ENCODE measurements at places on chromosomes 6 and 20. TPM values are rescaled to one million over a fixed set of nuclear protein-coding genes. Genes with fewer than 3 reads are reported as not detected.

- DNase-seq: no peak
These were observed 237.1 kb upstream of the CITED2 start for GRCh38 chr6:139611327-139612134.

The KIF6 gene
- total RNA-seq: 0.88 TPM

DNA sequence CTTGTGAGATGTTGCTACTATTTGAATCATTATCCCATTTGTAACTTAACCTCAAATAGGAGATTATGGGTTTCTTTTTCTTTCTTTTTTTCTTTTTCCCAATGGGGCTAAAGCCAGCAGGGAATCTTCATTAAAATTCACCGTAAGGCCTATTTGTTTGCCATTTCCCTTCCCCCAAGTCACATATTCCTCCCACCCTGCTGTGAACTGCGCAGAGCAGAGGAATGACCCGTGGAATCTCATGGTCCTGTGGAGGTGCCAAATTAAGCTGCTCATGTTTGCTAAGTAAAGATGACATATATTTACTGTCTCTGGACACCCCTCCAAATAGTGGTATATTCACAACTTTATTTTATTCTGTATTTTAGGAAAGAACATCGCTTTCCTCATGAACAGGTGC is 699.3 kb downstream of the RNF144B start:
- no peak for DNase-seq

- DNase-seq: peak; percentile 61
These were observed 216.5 kb upstream of the RREB1 start for GRCh38 chr6:6891125-6891721.

- peak; percentile 88 for DNase-seq
These were observed 147.8 kb upstream of the RALGAPA2 start for GRCh38 chr20:20860078-20860806.

- no peak for DNase-seq
These were observed 9.0 kb upstream of the MLIP start for GRCh38 chr6:54102238-54102637.

GRCh38 chr6:10659699-10660348 is 34.6 kb downstream of the C6orf52 start:
- DNase-seq: peak; percentile 69

DNA sequence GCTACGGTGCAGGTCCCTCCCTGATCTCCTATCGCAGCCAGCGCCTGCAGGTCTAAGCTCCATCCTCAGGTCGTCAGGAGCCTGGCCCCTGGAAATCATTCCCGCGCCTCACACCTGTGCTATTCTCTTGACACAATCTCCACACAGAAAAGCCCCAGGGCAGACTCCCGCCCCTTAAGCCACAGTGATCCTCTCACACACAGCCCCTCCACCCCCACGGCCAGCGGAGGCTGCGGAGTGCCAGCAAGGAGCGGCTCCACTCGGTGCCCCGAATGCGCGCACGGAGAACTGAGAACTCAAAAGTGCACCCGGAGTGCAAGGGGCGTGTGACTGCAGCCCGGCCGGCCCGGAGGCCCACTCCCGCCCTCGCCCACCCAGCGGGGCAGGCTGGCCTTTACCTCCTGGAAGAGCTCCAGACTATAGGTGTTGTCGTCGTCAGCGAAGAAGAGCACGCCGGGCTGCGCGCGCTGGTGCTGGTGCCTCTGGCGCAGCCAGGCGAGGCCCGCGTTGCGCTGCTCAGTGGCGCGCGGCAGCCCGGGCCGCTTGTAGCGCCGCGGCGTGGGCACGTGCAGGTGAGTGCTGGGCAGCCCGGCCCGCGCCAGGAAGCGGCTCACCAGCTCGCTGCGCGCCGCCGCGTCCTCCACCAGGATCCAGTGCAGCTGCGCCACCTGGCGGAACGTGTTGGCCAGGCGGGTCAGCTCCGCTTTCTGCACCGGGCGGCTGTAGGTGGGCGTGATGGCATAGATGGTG is 1.2 kb downstream of the B3GAT2 start:
- peak; percentile 91 for DNase-seq

DNA sequence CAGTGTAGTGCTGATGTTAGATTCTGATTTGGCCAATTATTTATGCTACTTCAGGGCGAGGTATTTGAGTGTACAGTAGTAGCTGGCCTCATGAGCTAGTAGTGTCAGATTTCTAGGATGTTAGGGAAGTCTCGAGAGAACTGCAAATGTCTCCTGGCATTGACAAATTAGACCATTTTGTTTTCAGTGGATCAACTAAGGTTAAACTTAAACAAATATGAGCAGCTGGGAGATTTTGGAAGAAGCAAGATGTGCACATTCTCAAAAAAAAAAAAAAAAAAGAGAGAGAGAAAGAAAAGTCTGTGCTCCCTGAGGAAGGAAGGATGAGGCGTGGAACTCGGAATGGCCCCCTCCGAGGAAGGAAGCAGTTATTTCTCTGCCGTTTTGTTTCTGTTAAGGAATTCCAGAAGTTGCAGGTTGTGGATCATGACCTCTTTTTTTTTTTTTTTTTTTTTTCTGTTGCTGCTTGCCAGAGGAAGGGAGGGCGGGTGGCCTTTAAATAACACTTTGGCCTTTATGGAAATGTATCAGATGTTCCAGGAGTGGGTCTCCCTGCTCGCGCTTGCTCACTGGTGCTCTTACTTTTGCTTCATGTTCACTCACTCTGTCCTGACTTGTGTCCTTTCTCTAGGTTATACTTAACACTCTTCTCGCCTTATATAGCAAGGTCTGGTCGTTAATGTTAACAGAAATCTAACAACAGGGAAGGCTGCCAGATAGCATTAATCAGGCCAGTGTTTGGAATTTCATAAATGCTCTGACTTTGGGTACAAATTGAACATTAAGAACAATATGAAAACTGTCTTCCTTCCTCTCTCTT is 124.4 kb downstream of the TCP11 start:
- DNase-seq: no peak

GRCh38 chr6:80690551-80691131 is 584.2 kb downstream of the BCKDHB start:
- DNase-seq: no peak

The CST2 gene
- not detected for total RNA-seq

- no peak for DNase-seq
These were observed 190.7 kb upstream of the FBXL4 start for GRCh38 chr6:99138445-99138844.

- DNase-seq: no peak
These were observed 23.6 kb upstream of the EDN1 start for GRCh38 chr6:12266571-12266970.

The PREX1 gene
- total RNA-seq: 5.4 TPM

GRCh38 chr20:23536328-23536974 is 31.8 kb downstream of the CST9L start:
- no peak for DNase-seq

GRCh38 chr6:6635869-6636268 is 47.3 kb downstream of the LY86 start:
- DNase-seq: no peak

GRCh38 chr6:136035378-136036070 is 184.0 kb downstream of the PDE7B start:
- DNase-seq: no peak

DNA sequence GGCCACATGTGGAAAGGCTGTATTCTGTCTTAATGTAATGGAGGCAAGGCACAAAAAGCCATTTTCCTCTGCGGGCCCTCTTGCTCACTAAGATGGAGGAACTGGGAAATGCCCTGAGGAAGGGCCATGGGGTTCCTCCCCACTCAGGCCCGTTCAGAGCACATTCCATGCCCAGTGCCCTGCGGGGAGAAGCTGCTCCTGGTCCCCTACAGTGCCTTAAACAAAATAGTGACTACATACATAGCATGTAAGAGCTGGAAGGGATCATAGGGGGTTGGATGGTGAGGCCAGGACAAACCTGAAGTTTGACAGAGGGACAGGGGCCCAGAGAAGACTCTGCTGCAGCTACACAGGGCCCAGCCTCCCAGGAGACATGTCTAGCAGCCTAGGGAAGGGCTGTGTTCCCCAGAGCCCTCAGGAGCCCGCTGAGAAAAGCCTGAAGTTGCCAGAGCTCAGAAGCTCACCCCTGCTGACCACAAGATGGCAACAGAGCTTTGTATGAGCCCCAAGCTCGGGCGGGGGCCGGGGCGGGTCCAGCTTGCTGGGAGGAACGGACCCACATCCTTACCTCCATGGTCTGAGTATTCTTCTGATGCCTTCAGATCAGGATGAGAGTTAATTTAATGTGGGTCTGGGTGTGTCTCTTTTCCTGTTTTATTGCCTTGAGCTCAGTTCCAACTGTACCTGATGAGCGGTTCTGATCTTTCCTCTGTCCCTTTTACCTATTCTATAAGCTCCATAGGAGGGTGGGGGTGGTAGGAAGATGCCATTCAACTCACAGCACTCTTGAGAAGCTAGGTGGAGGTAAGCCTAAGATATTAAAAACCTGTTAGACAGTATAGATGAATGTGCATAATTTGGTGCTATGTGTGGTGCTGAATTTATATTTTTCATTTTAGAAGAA is 242.9 kb downstream of the CDC5L start:
- DNase-seq: peak; percentile 88

The EPB41L2 gene
- total RNA-seq: 90.2 TPM

- DNase-seq: no peak
These were observed 6.3 kb upstream of the LYRM2 start for GRCh38 chr6:89644864-89645263.

- DNase-seq: no peak
These were observed 121.8 kb downstream of the COL9A1 start for GRCh38 chr6:70180901-70181599.

DNA sequence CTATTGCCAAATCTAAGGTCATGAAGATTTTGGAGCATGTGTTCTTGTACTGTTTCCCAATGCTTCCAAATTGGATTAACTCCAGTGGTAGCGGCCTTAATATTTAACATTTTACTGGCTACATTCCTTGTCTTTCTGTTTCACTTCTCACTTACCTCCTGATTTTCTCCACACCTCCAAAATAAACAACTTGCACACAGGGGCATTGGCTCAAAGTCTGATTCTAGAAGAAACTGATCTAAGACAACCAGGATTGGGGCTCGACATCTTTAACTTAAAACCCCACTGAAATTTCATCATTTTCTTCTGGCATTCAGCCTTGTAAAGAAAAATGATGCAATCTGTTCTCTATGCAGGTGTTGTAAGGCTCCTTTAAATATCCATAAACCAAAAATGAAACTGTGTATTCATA is 557.9 kb upstream of the ID4 start:
- no peak for DNase-seq

The GSTA3 gene
- total RNA-seq: not detected

The ARMH2 gene
- total RNA-seq: not detected

DNA sequence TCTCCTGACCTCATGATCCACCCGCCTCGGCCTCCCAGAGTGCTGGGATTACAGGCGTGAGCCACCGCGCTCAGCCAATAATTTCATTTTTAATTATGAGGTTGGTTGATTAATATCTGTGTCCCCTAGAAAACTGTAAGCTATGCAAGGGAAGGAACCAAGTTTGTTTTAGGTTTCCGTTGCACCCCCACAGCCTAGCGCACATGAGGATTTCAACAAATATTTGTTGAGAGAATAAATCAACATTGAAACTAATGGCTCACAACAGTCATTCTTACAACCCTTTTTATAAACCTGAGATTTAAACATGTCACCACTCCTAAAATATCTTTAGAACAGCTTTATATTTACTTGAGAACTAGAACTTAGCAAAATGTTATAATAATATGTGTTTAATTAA is 114.0 kb upstream of the CARMIL1 start:
- no peak for DNase-seq

DNA sequence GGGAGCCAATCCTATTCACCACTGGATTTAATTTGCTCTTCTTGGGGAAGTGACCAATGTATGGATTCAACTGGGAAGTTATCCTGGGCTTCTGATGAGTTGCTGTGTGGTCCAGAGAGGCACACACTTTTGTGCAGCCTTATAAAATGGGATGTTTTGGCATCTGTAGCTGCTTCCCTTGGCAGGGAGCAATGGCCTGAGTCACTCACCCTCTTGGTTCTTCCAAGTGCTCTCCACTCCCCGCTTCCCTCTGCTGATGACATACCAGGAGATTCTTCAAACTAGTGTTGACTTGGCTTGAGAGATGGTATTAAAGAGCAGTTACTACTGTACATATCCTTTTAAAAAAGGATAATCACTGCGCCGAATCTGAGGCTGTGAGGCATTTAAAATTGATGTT is 105.8 kb downstream of the JARID2 start:
- DNase-seq: no peak

DNA sequence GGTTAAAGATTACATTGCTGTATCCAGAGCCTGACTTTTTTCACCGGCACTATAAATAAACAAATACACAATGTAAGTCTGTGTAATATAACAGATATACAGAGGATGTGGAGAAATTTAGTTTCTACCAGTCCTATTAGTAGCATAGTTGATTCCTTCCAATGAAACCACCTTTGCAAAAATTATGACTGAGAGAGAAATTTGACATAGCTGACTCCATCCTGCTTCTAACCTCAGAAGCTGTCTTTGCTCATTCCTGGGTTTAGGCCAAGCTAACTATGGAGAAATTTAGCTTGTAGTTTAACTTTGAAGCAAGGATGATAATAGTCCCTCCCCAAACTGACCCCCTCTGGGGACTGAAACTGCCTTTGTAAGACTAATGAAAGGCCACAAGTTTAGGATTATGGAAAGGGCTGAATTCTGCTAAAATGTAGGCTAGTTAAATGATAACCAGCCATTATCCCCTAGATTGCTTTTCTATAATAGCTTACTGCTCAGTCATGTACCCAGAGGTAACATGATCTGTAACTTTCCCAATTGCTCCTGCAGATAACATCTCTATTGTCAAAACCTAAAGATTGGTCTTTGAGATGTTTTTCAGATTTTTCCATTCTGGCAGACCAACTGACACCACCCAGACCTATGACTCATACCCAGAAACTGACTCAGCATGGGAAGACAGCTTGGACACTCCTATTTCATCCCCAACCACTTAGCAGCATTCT is 172.8 kb upstream of the ARG1 start:
- no peak for DNase-seq

Measured in H9 (cell line).